ENCODE measurements at places on chromosomes 4 and X. TPM values are rescaled to one million over a fixed set of nuclear protein-coding genes. Genes with fewer than 3 reads are reported as not detected.

BMPR1B gene
- total RNA-seq = 1.4 TPM

PDCL2 gene
- total RNA-seq = not detected

SSX4 gene
- total RNA-seq = not detected

RIPPLY1 gene
- not detected for total RNA-seq

MSANTD1 gene
- not detected for total RNA-seq

LNX1 gene
- total RNA-seq = 4.5 TPM

STPG2 gene
- total RNA-seq = 0.71 TPM

MMRN1 gene
- total RNA-seq = 35.8 TPM

IQCM gene
- not detected for total RNA-seq

Measured in right atrium auricular region (tissue), 2 donors.